ENCODE measurements at places on chromosomes 4 and X.

GRCh38 chrX:18877469-18877868, 106.4 kb downstream of the PHKA2 start:
- DNase-seq, result no peak

GRCh38 chrX:68835104-68835442, 6.3 kb downstream of the EFNB1 start:
- no peak for DNase-seq

GRCh38 chr4:8665406-8666360, 73.1 kb downstream of the CPZ start:
- no peak for DNase-seq

DNA sequence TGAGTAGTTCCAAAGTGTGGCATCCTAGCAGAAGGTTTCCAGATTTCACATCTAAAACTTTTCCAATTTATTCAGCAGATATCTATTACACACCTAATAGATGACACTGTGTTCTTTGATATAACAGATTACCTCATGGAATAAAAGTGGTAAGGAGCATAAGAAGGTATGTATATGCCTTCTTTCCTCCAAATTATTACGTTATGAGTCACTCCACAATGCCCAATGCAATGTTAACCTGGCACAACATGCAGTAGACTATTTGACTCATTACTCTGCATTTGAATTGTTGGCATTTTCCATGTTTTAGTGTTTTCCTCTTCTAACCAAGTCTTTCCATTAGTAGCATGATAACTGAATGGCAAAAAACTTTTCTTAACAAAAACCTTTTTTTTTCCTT, 383.6 kb downstream of the ADGRL3 start:
- no peak for DNase-seq

- DNase-seq, result no peak
Measured at GRCh38 chrX:77009691-77010090, 437.5 kb upstream of the FGF16 start.

- no peak for DNase-seq
Measured at GRCh38 chr4:82501154-82501442, 60.7 kb downstream of the TMEM150C start.

GRCh38 chrX:12843061-12843667, 23.7 kb upstream of the TLR7 start:
- no peak for DNase-seq

DNA sequence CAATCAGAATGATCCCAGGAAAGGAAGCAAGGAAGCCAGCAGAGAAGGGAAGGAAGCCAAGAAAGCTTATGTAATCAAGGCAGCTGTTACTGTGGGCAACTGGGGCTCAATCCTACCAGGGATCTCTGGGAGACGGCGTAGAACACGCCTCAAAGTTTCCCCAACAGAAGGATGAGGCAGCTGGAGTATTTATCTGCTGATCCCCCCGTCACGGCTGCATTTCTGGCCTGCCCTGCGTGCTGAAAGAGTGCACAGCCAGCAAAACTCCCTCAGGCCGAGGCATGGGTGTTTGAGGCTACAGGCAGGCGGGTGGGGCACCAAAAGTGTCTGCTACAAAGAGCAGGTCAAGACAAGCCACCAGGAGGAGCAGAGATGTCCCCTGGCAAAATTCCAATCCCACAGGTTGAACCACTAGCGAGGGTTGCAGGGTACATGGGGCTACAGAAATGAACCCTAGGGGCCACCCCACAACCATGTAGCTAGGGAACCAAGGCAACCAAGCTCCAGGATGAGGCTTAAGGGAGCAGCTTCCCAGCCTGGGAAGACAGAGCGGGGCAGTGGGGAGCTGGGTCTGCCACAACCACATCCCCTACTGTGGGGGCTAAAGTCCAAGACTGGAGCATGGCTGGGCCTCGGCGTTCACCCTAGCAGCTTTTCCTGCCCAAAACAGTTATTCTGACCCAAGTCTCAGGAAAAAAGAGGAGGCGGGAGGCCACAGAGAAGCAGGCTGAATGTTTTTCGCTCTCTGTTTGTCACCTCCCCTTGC, 113.4 kb downstream of the BCOR start:
- DNase-seq, result no peak
